ENCODE measurements at places on chromosomes 16 and 17.

GRCh38 chr17:70906808-70907207, 737.5 kb downstream of the KCNJ2 start:
- no peak for DNase-seq

DNA sequence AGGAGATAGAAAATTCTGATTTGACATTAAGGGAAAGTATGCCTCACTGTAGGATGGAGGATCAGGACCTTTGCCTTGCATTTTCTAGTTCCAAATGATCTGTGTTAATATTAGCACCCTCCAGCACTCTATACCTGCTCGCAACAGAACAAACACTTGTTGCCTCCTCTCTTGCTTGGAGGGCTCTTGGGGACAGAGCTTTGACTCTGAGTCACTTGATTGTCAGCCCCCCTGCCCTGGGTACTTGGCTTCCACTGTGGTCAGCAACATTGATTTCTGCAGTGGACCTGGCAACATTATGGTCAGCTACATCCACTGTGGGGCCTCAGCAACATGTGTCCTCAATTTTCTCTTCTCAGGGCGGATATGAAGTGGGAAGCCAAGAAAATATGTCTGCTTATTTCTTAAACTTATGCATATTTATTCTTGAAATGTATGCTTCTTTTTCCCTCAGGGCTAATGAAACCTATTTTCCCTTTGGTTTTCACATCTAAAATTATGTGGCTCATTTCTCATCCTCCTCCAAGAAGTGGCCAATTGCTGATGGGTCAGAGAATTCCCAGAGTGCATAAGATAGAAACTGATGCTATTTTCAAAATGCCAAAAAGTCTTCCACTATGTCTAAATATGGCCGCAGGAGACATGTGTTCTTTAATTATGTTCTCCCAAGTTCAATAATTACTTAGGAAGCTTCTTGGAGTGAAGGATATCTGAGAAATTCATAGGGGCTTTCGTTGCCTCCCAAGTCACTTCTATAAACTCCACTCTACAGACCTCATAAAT, 94.6 kb upstream of the SMIM36 start:
- no peak for DNase-seq

DNA sequence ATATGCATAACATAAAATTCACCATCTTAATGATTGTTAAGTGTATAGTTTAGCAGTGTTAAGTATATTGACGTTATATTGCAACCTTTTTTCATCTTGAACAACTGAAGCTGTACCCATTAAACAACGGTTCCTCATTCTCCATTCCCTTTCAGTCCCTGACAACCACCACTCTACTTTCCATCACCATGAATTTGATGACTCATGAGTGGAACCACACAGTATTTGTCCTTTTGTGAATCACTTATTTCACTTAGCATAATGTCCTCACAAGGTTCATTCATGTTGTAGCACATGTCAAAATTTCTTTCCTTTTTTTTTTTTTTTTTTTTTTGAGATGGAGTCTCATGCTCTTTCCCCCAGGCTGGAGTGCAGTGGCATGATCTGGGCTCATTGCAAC, 46.0 kb downstream of the HOXB1 start:
- DNase-seq, result peak; percentile 6

DNA sequence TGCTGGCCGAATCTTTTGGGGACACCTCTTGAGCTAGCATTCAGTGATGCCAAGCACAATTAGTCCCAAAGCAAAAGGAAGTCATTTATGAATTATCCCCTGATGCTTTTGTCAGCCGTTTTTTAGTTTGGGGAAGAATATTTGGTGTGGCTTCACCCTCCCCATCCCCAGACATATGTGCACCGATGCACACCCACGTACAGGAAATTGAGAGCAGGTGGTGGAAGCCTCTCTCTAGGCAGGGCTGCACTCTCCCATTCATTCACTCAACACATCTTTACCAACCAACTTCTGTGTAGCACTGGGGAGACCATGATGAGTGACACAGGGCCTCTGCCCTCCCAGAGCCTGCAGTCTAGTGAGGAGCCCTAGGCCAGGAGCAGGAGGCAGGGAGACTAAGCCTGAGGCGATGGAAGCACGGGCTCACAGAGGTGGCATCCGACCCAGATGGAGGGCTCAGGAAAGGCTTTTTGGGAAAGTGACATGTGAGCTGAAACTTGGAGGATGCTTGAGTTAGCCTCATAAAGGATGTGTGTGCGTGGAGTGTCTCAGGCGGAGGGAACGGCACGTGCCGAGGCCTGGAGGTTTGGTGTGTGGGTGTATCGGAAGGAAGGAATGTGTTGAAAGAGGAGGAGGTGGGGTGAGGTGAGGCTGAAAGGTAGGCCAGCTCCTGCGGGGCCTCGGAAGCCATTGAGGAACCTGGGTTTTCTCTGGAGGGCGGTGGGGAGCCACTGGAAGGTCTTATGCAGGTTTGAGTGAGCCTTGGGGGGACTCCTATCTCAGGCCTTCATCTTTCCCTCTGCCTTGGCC, 43.8 kb downstream of the PSME3IP1 start:
- no peak for DNase-seq

- no peak for DNase-seq
These were observed 240.6 kb downstream of the PRKCA start for GRCh38 chr17:66542967-66543520.

DNA sequence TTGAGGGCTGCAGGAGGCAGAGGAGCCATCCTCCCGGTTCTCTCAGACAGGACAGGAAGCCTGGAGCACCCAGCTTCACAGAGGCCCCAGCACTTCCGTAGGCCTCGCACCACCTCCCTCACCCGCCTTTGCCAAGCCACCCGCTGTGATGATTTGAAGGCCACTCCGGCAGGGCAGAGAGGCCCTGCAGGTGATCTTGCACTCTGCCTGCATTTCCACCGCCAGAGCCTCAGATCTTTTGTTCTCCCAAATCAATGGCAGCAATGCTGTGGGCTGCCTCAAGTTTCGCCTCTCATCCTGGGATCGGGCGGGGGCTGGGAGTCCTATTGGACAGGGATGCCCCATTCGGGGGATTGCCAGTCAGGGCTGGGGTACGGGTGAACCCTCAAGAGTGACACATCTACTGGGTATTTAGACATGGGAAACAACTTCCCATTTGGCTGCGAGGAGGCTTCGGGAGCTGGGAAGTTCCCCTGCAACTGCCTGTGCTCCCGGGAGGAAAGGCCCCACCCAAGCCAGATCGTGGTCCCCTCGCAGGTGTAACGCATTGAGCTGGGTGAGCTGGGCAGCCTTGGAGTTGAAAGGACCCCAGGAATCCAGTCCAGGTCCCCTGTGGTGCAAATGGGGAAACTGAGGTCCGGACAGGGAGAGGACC, 34.8 kb upstream of the PEMT start:
- DNase-seq, result no peak

DNA sequence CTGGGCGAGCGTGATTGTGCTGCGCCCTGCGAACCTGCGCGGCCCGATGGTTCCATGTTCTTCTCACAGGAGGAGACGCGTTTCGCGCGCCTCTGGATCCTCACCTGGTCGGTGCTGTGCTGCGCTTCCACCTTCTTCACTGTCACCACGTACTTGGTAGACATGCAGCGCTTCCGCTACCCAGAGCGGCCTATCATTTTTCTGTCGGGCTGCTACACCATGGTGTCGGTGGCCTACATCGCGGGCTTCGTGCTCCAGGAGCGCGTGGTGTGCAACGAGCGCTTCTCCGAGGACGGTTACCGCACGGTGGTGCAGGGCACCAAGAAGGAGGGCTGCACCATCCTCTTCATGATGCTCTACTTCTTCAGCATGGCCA, 1.0 kb downstream of the FZD2 start:
- DNase-seq, result no peak

DNA sequence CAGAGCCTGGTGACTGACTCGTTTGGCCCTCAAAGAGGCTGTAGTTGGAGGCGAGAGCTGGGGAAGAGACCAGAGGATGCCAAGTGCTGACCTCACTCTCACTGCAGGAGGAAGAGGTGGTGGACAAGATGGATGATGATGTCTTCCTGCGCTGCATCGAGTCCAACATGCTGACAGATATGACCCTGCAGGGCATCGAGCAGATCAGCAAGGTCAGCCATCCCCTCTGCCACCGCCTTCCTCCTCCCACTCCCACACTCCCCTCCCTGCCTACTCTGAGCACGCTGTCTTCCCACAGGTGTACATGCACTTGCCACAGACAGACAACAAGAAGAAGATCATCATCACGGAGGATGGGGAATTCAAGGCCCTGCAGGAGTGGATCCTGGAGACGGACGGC, 26.9 kb downstream of the POLR2A start:
- DNase-seq, result no peak

Measured in SIG-M5 (cell line).